ENCODE measurements at places on chromosomes 7 and 10.

DNA sequence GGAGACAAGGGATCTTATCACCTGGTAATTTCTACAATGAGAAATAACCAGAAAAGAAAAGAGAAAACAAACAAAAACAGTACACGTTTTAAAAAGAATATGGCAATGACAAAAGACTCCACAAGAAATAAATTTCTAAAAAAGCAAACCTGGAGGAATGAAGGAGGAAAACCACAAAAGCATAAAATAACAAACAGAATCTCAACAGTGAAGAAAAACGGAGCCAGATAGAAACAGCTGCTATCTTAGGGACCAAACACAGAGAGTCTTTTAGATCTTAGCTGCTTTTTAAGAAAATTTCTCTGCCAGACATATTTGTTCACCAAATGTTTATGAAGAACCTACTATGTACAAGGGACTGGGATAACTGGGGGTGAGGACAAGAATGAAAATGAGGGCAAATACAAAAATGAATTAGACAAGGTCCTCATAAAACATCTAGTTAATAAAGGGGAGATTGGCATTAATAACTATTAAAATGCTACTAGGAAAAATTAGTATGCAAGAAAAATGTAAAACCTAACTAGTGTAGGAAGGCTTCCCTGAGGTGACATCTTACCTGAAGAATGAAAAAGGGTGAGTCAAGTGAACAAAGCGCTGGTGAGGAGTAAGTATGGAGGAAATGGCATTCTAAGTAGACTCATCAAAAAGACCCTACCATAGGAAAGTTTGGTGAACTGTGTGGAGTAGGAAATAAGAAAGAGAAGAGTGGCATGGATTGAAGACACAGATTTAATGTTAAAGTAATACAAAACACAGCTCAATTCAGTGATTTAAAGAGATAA, 34.3 kb downstream of the WASL start:
- no peak for DNase-seq

- DNase-seq = no peak
Measured at GRCh38 chr7:45982907-45983719, 62.0 kb upstream of the IGFBP3 start.

DNA sequence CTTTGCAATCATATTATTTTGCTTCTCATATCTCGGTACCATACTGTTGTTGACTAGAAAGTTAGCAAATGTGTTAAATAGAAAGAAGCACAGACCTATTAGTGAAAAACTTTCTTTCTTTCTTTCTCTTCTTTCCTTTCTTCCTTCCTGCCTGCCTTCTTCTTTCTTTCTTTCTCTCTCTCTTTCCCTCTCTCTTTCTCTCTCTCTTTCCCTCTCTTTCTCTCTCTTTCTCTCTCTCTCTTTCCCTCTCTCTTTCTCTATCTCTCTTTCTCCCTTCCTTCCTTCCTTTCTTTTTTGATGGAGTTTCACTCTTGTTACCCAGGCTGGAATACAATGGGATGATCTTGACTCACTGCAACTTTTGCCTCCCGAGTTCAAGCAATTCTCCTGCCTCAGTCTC, 1160.6 kb downstream of the GATA3 start:
- DNase-seq = no peak

DNA sequence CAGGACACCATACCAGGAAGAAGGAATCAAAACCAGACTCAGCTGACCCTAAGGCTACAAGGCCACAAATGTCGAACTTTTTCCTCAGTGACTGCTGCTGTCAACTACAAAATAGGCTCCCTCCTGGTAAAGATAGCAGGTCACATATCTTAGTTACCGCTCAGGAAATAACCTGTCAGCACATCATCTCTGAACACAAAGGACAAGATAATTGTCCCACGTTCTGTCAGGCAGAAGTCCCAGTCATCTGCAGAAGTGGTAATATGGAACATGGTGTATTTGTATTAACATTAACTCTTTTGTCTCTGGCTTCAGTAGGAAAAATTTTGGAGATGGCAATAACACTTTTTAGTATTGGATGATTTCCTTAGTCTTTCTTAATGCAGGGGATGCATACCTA, 630.2 kb upstream of the LRRTM3 start:
- DNase-seq = no peak

DNA sequence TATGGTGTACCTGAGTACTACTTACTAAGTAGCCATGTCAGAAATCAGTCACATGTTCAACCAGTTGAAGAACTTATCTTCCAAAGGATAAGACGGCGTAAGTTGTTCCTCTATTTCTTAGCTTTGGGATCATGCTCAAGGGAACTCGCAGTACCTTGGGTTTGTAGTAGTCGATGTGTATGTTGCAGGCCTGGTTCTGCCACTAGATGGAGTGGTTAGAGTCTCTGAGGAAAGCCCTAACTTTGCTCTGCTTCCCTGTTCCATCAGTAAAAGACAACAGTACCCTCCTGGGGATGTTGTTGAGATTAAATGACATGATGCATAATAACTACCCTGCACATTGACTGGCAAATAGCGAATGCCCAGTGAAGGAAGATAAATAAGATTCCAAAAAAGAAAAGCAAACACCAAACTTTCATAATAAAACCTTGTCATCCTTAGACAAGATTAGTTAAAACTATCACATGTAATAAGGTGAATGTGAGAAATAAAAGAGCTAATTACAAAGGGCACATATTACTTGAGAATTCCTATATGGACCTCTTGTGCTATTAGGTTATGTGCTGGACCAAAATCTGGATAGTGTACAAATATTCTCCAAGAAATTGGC, 165.9 kb downstream of the ABCA13 start:
- no peak for DNase-seq

GRCh38 chr7:77244222-77244934, 44.8 kb upstream of the FGL2 start:
- no peak for DNase-seq

DNA sequence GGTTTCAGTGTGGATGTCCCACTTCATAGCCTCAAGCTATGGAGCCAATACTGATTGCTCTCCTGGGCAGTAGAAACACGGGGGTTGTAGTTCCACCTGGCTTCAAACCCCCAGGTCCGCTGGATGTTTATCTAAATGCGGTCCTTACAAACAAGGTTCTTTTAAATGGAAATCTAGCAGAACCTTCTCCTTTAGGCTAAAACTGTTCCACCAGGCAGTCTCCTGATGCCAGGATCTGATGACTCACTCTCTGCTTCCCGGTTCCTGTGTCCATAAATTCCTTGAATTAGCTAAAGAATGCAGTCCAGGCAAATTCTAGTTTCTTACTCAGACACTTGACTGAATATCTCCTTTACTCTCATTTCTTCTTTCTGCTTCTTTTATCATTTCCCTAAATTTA, 108.4 kb upstream of the FAM3C start:
- DNase-seq = no peak

- no peak for DNase-seq
Measured at GRCh38 chr7:155947051-155947450, 134.8 kb upstream of the SHH start.

DNA sequence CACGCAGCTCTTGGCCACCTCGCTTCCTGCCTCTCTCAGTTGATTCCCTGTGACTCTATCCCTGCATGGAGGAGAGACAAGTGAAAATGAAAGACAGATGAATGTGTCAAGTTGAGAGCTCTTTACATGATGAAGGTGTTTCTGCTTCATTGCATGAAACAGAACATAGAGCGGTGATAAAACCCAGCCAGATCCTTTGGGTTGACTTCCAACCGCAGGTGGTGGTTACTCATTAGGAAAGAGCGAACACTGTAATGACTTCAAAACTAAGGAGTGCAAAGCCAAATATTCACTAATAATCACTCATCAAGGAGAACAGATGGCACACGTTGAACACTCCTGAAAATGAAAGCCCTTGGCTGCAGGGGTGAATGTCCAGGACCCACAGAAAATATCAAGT, 31.8 kb upstream of the WDR11 start:
- no peak for DNase-seq

DNA sequence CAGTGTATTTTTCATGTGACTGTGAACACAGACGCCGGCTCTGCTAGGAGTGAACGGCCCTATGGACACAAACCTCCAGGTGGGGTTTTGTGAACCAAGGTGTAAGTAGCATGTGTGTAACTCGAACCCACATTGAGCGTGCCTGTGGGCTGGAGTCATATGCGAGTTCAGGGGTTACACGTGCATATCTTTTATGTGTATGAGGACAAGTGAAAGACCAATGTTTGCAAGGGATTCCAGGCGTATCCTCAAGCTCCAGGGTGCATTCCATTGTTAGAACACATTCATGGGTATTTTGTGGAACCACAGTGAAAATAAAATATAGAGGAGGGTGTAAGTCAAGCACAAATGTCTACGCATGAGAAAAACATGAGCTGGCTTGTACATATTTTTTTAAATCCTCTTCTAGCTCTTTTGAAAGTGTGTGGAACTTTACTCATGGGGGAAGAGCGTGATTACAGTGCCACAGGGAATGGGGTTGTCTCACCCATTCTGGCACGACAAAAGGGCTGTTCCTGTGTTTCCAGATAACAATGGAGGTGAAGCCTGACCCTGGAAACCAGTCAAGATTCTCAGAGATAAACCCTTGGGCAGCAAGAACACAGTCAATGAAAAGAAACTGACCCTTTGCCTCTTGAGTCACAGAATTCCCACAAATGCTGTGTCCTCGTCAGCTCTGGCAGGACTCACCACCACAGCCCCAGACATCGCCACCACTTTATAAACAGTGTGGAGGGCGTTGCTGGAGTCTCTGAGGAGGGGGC, 37.0 kb upstream of the GOT1 start:
- no peak for DNase-seq

GRCh38 chr10:113993489-113993991, 50.1 kb upstream of the ADRB1 start:
- no peak for DNase-seq

- no peak for DNase-seq
Measured at GRCh38 chr10:30051220-30051619, 8.2 kb downstream of the JCAD start.

DNA sequence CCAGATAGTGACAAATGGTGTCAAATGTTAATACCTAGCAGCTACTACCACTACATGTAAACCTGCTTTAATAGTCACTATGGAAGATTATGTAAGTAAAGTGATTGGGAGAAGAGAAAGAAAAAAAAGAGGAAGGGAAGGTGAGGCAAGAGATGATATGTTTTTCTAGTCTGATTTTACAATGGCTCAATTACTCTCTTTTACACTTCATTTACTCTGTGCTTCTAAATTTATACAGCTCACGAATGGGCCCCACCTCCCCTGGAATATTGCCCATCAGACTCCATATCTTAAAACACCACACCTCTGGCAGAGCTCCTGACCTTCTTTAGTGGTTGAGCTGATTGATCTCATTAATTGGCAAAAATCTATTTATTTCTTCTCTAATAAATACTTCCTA, 28.0 kb upstream of the IKZF1 start:
- DNase-seq = no peak

GRCh38 chr10:90912854-90913479, 7.9 kb downstream of the ANKRD1 start:
- no peak for DNase-seq

- DNase-seq = no peak
Measured at GRCh38 chr7:159272739-159273138, 128.1 kb upstream of the VIPR2 start.

- no peak for DNase-seq
Measured at GRCh38 chr7:12103948-12104347, 107.1 kb upstream of the TMEM106B start.

DNA sequence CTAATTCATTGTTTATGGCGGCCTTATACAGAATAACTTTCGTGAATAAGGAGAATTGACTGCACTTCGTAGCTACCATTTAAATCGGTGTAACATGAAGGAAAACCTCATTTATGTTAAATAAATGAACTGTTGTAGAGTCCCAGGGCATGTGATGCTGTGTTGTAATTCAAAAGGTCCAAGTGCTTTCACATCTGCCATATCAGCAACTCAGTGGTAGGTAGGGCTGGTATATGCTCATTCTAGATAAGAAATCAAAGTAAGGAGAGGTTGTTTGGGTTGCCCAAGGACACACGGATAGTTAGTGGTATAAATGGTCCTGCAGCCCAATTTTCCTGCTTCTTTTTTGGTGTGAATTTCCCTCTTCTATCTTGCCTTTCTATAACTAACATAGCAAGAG, 15.8 kb downstream of the BBS9 start:
- DNase-seq = no peak

GRCh38 chr10:133359972-133360610, 2.3 kb upstream of the FUOM start:
- no peak for DNase-seq

Data from activated naive CD8-positive, alpha-beta T cell treated with anti-CD3 and anti-CD28 coated beads, Interleukin-2, amount 50 U/mL, for 24 hours (primary cell).